NCI-H460 (cell line): ENCODE measurements at places on chromosomes 11 and 22.

GRCh38 chr11:26806219-26806618, 84.4 kb upstream of the SLC5A12 start:
- DNase-seq, result no peak

DNA sequence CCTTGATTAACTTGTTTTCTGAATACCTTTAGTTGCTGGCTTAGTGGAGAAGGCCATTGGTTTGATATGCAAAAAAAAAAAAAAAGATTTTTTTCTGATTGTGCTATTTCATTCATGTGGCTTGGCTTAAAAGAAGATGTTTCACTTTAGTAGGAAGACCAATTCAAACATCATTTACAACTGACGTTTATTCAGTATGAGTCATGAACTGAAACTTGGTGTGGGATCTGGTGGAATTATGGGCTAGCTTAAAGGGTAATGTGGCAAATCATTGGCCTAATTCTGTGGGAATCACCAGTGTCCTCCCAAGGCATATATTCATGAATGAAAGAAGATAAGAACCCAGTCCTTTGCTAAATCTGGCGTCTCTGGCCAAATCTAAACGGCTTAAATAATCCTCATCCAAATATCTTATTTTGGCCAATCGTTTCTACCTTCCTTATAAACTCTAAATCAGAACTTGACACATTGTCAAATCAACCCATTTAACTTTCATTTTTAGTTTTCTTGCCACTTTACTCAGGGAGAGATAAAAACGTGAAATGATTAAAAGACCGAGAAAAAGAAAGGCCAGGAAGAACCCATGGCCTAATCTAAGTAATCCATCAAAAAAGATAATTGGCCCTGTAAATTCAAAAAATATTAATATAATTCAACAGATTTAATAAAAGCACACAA, 77.0 kb downstream of the DDIAS start:
- no peak for DNase-seq

DNA sequence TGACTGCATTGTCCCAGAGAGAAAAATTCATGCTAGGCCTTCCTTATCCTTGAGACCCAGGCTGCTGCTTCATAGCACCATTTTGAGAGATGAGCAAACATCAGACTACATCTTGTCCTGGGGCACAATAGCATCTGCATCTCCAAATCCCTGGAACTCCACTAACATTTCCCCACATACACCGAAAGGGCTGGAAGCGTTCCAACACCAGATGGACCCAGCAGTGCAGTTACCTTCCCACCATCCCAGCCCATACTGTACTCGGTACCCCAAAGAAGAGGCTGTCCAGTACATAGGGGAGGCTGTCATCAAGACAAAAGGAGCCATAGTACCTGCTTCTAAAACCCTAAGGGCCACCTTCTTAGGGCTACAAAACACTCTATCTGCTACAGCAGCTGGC, 547.2 kb upstream of the CHORDC1 start:
- no peak for DNase-seq

DNA sequence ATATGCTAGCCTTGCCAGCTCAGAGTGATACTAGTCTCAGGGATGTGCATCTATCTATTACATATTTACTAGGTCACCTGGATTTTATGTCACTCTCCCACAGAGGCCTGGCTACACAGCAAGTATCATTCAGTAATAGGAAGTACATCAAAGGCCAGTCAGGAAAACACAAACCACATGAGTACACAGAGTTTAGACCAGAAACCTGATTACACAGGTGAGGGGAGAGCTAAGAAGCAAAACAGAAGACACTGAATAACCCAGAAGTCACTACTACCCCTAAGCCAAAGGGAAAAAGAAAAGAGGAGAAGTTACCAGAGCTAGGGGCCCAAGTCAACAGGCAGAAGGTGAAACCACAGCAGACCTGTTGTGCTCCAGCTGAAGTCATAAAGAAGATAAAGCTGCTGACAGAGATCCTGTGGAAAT, 13.3 kb downstream of the LPXN start:
- DNase-seq, result no peak

DNA sequence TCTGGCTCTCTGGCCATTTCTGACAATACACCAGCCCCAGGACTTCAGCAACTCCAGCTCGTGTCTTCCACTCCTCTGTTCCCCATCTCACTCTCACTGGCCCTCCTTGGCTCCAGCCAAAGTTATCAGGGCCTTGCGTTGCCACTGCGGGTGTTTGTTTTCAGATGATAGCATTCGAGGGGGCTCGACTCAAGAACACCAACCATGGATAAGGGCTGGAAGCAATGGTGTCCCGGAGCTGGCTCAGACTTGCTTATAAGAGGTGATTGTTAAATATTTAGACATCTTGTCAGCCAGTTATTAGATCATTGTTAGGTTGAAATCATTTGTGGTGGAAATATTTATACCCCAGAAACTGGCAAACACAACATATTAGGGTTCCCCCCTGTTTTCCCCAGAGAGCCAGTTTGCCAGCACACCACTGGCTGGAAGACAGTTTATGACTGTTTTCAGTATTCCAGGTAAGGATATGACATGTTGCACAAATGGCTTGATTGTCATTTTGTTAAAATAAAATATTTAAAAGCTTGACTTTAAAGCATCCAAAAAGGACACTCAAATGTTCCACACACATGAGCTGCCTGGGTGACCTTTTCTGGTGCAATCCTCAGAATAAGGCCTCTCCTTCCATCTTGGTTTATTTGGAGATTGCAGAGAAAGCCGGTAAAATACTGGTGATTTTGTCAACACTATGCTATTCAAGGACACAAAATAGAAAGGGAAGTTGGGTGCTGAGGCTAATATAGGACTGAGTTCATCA, 98.3 kb downstream of the FBXO7 start:
- no peak for DNase-seq

GRCh38 chr11:72084076-72084475, 3.4 kb downstream of the LRRC51 start:
- no peak for DNase-seq

GRCh38 chr11:9853929-9854552, 190.2 kb downstream of the SWAP70 start:
- DNase-seq, result no peak

DNA sequence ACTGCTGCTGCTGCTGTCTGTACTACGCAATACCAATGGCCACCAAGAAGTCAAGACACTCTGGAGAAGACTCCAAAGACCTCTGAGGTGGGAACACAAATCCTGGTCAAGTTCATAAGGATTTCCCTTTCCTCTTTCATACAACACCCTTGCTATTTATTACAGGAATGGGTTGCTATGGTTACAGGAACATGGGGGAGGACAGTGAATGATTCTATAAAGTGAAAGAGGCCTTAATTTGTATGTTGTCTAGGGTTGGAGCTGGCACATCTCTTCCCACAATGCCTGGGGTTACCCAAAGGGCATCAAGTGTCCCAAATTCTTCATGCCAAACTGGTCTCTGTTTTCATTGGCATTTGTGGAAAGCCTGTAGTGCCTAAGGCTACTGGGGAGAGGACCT, 11.4 kb upstream of the SEC14L3 start:
- no peak for DNase-seq

DNA sequence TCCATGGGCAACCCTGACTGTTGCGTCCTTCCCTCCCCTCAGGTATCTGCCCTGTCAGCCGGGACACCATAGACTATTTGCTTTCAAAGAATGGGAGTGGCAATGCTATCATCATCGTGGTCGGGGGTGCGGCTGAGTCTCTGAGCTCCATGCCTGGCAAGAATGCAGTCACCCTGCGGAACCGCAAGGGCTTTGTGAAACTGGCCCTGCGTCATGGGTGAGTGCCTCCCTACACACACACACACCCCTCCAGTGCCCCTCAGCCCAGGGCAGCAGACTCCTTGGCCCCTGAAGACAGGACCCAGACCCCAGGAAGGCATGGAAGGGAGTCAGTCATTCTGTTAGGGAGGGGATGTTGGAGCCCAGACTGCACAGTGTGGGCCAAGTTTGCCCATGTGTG, 17.9 kb upstream of the UVRAG start:
- no peak for DNase-seq

GRCh38 chr22:20997536-20998257, 4.2 kb downstream of the THAP7 start:
- DNase-seq, result no peak

DNA sequence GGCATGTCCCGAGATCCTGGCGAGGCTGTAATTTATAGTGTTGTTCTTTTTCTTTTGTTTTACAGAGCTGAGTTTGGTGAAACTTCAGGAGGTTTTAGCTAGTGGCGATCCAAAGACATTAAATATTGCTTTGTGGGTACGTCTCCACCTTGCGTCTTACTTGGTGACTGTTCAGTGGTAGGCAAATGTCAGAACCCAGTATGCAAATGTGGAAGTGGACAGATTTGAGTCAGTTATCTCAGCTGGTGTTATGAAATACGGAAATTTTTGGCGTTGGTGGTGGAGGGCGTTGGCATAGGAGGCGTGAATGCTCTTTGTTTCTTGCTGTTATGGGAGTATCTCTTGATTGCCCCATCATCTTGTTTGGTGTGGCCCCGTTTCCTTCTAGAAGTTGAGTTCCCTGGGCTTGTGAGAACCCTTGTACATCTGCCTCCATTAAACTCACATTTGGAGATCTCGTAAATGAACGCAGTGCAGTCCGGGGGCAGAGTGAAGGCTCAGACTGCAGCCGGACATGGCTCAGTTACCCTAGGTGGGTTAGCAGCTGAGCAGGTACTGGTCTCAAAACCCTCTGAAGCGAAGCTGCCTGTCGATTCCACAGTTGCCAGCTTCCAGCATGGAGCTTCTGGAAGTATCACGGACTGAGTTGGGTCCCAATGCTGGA, 39.9 kb downstream of the PTPRJ start:
- DNase-seq, result no peak

GRCh38 chr11:64762674-64763525, 3.1 kb upstream of the PYGM start:
- no peak for DNase-seq

DNA sequence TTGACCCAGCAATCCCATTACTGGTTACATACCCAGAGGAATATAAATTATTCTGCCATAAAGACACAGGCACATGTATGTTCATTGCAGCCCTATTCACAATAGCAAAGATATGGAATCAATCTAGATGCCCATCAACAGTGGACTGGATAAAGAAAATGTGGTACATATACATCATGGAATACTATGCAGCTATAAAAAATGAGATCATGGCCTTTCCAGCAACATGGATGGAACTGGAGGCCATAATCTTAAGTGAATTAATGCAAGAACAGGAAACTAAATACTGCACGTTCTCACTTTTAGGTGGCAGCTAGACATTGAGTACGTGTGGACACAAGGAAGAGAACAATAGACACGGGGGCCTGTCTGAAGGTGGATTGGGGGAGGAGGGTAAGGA, 15.1 kb upstream of the WNT11 start:
- DNase-seq, result no peak

DNA sequence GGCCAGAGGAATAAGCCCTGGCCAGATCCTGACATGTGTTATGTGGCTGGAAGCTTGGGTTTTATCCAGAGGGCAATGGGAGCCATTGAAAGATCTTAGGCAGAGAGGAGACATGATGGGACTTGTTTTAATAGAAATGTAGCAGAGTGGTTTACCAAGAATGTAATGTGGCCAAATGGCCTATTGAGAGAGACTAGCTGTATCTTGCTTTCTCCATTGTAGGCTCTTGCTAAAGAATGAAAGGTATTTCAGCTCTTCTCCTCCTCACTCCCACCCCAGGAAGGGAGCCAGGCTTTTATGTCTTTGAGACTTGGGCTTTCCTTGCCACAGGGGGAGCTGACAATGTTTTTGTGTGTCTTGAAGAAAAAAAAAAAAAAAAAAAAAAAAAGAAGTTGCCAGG, 82.3 kb downstream of the TRIM29 start:
- no peak for DNase-seq

DNA sequence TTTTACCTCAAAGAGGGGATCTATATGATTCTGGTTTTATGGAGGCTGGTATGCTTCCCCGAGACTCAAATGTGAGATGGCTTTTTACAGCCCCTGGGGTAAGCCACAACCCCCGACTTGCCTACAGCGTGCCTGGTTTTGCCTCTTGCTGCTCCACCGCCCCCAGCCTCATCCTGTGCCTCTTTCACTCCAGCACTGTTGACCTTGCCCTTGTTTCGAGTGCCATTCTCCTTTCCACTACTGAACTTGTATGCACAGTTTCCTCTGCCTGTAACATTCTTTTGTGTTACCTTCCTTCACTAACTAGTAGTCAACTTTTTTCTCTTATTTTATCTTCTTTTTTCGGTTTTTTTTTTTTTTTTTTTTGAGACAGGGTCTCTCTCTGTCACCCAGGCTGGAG, 219.0 kb upstream of the ZBED5 start:
- no peak for DNase-seq

DNA sequence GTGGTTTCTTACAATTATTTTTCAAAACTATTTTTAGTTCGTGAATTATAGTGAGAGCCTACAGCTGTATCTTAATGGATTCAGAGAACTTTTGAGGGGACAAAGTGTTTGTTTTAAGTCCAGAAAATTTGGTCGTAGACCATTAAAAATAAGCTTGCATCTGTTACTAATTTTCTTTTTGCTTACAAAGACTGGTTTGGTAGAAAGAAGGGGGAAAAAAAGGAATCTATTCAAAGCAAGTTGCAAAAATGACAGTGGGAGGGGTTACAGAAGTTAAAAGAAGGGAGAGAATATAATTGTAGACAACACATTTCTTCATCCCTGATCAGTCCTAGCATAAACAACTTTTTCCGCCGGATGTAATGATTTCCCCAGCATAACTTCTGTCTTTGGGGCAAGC, 72.1 kb downstream of the AMOTL1 start:
- no peak for DNase-seq

GRCh38 chr11:96464700-96465307, 75.0 kb downstream of the JRKL start:
- peak; percentile 62 for DNase-seq

GRCh38 chr11:32171445-32171844, 80.6 kb downstream of the RCN1 start:
- DNase-seq, result no peak

GRCh38 chr11:102276362-102276761, 40.9 kb upstream of the BIRC3 start:
- DNase-seq, result no peak

DNA sequence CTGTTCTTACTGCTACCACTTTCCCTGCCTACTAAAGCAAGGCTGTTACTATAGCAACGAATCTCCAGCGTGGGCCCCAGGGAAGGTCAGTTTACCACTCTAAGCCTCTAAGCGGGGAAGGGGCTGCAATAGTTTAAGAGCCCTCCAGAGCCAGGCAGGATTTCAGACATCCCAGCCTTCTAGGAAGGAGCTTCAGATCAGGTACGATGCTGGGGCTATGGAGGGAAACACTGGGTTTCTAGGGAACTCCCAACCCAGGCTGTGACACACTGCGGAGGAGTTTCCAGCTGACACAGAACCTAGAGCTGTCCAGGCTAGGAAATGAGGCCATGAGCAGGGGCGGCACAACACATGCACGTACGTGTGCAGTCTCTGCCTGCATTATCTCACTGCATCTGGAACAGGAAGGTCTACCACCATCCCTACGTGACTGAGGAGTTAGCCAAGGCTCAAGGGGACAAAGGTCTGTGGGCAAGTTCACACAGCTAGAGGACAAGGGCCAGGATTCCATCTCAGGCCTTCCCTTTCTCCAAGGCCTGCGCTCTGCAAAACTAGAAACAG, 20.4 kb downstream of the HPS4 start:
- DNase-seq, result no peak

DNA sequence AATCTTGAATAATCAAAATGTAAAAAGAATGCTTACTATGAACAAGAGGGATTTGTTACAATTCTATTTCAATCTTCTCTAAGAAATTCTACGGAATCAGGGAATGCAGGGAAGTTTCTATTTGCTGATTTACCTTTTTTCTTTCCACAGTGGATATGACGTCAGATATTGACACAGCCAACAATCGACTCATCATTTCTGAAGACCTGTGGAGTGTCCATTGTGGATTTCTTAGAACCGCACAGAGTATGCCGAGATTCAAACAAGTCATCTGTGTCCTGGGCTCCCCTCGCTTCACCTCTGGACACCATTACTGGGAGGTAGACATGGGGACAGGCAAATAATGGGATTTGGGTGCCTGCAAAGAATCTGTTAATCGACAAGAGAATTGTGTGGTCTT, 4.1 kb upstream of the RFPL1 start:
- DNase-seq, result no peak
